ENCODE measurements at places on chromosomes 4 and X. TPM values are rescaled to one million over a fixed set of nuclear protein-coding genes. Genes with fewer than 3 reads are reported as not detected.

Gene DCAF12L1
- total RNA-seq, result not detected

DNA sequence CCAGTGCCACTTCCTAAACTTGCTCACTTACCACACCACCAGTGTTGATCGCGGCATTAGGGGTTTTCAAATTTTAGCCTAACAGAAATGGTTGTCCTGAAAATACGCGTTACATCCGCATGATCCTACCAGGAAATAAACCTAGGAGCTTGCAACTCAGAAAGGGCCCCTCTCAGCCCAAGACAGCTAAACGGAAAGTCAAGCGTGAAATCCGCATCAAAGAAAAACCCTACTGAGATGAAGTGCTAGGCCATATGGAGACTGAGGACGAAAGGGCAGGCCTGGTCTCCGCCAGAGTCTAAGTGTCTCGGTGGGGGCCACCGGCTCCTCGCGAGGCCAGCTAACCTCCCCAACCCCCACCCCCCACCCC is 626 bp downstream of the YTHDC1 start:
- no peak for DNase-seq
- no peaks in the 10 kb centered on the region for H3K27me3 ChIP-seq
- H3K4me1 ChIP-seq, result peaks cover 38% of the 10 kb centered on the region

Gene TASL
- total RNA-seq, result 7.2 TPM

- H3K27ac ChIP-seq, result no peak overlapping the region
- no peaks in the 10 kb centered on the region for H3K27me3 ChIP-seq
- H3K4me1 ChIP-seq, result no peaks in the 10 kb centered on the region
Measured at GRCh38 chr4:156346959-156347385, 393.3 kb upstream of the CTSO start.

GRCh38 chr4:110904435-110905065 is 281.7 kb upstream of the PITX2 start:
- no peak overlapping the region for H3K4me3 ChIP-seq
- no peaks in the 10 kb centered on the region for H3K4me1 ChIP-seq
- H3K36me3 ChIP-seq, result no peaks in the 10 kb centered on the region
- H3K27me3 ChIP-seq, result no peaks in the 10 kb centered on the region
- no peak for DNase-seq
- no peak overlapping the region for H3K27ac ChIP-seq

Gene FIP1L1
- 83.6 TPM for total RNA-seq
